ENCODE measurements at places on chromosomes 1 and 21.

GRCh38 chr1:38337711-38338110, 291.1 kb upstream of the POU3F1 start:
- no peak for DNase-seq

DNA sequence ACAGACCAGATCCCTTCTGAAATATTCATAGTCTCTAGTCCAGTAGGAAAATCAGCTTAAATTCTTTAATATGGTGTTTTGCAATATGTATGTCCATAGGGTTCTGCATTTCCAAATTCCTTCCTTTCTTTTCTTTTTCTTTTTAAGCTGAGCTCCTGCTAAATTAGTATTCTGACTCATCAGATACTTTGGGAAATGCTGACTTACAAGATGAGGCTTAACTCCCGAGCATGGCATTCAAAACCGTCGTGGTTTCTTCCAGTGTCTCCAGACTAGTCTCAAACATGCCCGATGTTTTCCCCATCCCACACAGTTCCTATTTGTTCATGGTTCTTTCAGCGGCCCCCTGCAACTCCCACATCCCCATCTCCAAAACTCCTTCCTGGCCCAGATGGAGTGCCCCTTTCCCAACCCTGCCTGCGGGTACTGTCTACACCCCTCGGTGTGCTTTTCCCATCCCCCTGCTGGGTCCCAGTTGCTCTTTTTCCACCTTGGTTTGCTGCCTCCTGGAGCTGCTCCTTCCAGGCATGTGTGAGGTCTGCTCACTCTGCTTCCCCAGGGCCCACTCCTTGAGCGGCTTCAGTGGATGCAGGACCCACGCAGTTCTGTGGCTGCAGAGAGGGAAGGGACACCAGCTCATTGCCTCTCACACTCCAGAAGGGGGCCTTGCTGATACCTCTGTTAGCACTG, 19.5 kb upstream of the ETV3 start:
- no peak for DNase-seq

DNA sequence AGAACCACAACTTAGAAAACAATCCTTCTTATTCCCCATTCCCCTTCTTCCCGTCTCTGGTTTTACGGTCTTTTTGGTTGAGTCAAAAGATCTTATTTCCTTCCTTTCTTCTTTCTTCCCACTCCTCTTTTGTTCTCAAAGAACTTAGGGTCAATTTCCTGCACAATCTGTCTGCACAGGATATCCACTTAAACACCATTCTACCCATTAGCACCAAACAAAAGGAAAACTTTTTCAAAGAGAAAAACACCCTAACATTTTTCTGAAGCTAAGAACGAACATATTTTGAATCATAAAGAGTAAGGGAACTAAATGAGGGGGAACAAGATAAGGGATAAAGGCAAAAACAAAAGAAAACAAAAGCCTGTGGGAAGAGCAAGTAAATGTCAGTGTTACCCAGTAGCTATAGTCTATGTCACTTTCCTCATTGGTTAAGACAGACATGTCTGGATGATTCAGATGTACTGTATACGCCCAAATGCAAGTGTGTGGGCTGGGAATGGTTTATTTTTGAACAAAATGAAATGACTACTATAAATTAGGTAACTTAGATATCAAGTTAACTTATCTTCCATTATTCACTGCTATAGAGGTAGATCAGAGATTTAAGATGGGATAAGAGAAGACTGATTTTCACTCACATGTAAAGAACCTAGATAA, 59.9 kb downstream of the TOR3A start:
- DNase-seq = no peak

- DNase-seq = no peak
Measured at GRCh38 chr1:167717351-167717750, 4.4 kb upstream of the MPZL1 start.

GRCh38 chr1:2242814-2243725, 15.0 kb downstream of the SKI start:
- no peak for DNase-seq

DNA sequence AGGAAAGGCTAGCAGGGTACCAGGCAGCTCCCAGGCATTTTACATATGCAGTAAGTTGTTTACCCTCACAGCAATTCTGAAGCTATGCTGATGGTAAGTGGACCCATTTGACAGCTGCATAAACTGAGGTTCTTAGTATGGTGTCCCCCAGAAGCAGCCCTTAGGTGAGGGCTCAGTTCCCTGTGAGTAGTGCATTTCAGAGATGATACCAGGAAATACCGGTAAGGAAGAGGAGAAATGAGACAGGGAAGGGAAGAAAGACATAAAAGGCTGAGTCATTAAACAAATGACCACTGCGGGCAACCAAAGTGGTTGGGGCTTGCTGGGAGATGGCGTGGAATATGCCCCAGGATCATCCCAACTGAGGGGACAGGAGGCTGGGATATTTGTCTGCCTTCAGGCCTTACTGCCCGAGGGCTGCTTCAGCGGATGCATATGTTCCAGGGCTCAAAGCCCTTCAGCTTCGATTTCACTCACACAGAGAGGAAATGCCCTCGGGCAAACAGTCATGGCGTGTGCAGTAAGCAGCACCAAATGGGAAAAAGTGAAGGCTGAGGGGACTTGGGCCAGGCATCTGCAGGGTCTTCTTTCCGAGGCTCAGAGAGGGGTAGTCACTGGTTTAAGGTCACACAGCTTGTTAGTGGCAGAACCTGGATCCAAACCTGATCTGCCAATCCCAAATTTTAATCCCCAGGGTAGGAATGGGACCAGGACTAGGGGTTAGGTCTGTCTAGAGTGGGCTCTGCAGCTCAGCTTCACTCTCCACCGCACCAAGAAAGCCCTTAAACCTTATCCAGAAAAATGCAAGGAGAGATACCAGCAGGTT, 133.7 kb upstream of the RUNX3 start:
- DNase-seq = no peak

- DNase-seq = no peak
Measured at GRCh38 chr1:184895086-184895485, 79.2 kb downstream of the NIBAN1 start.

GRCh38 chr1:46616277-46617107, at the start of gene MOB3C:
MOB3C (minus strand) TSS chr1:46616811; CDS start chr1:46613321, 3,490 bp downstream.
- DNase-seq = peak; percentile 64

- DNase-seq = no peak
Measured at GRCh38 chr21:36481639-36482038, 1.7 kb upstream of the CLDN14 start.

- DNase-seq = no peak
Measured at GRCh38 chr1:15765495-15766194, 7.0 kb downstream of the FBLIM1 start.

GRCh38 chr1:64675718-64676345, 69.0 kb upstream of the RAVER2 start:
- peak; percentile 20 for DNase-seq

- DNase-seq = no peak
Measured at GRCh38 chr1:8011016-8011415, 15.1 kb downstream of the ERRFI1 start.

GRCh38 chr1:12052008-12052573, 11.0 kb upstream of the TNFRSF8 start:
- peak; percentile 14 for DNase-seq
